Stimulated activated CD4-positive, alpha-beta T cell treated with anti-CD3 and anti-CD28 coated beads, Interleukin-15, amount 100 ng/mL, for 24 hours (primary cell): ENCODE measurements at places on chromosomes 2 and 18.

- DNase-seq = no peak
These were observed 11.9 kb downstream of the SLC14A2 start for GRCh38 chr18:45627204-45627526.

DNA sequence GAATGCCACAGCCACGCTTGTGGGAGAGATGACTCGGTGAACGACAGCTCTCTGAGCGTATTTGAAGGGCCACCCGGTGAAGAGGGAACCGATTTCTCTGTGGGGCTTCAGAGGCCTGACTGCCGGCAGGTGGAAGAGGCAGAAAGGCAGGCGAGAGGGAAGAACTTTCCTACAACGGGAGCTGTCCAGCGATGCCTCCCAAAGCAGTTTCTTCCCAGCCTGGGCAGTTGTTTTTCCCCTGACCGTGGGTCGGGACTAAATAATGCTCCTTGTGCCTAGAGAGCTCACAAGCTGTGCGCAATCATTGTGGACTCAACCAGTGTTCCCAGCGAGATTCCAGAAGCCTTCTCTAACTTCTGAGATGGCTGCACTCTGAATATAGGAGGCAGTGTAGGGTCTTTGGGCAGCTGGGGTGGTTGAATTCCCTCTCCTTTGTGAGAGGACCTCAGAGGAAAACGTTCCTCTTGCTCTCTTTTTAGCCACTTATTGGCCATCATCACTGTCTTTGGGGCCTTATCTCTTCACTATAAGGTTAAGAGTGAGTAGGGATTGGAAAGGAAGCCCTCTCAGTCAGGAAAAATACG is 710 bp downstream of the SEC11C start:
- DNase-seq = no peak

- DNase-seq = peak; percentile 79
These were observed 590.8 kb upstream of the ID2 start for GRCh38 chr2:8090748-8091700.

GRCh38 chr18:63464434-63464833 is 12.3 kb upstream of the SERPINB5 start:
- no peak for DNase-seq

DNA sequence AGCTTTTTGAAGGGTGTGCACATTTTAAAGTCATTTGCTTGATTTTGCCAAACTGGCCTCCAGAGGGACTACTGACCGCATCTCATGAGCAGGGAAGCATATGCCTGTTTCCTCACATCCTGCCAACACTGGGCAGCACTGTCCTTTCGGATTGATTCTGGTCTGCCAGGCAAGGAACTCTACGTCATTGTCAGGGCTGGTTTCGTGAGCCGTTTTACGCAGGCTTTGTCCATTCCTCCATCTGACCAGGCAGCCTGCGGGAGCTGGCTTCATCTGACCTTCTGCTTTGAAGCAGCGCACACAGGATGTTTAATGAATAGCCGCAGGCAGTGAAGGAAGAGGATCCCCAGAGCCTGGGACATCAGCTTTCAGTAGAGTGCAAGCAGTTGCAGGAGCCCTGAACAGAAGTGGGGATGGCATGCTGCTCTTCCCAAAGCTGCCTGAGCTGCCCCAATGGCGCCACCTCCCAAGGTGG is 46.3 kb upstream of the SEMA4C start:
- no peak for DNase-seq

DNA sequence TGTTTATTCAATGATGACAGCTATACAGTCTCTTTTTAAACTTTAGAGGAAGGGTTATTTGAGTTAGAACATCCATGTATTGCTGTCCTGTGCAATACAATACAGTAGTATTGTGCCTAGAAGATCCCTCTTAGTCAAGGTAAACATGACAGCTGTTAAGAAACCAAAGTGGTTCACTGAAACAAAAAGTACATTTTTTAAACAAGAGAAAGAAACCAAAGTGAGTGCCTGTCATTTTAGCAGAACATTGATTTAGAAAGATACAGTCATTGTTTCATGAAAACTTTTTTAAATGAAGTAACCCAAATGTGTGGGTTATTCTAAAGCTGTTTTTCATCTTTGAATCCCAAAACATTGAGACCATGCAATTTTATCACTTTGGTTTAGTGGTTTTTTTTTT is 15.5 kb downstream of the ITPRID2 start:
- no peak for DNase-seq

GRCh38 chr18:777021-777420 is 35.0 kb downstream of the YES1 start:
- no peak for DNase-seq

DNA sequence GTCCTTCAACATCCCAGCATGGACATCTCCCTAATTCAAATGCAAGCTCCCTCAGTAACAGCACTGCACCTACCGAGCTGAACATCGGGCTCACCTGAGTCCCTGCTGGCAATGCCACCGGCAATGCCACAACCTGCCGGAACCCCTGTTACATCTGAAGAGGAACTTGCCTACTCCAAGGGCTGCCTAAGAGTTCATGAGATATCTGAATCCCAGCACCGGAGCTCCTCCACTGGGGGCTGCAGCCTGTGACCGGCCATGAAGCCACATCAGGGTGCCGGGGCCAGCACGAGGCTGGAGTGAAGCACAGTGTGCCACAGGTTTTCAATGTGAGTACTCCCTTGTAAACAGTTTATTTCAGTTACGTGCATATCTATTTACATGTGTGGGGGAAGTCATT is 152.9 kb downstream of the EIPR1 start:
- DNase-seq = no peak

DNA sequence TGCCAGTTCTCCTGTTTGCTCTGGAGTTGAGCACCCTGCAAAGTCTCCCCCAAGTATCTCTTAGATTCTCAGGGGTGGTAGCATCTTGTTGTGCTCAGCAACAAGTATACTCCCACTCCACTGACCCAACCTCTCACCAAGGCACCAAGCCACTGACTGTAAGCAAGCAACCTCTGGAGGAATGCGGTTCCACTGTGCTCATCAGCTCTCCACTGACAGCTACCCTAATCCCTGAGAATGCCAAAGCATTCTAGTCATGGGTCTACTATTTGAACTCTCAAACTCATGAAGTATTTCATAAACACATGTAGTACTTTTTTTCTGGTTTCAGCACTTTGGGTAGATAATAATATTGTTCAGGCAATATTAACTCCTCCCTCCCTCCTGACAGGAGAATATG is 170.0 kb downstream of the EPHA4 start:
- DNase-seq = no peak
